ENCODE measurements at places on chromosomes 1 and 21.

DNA sequence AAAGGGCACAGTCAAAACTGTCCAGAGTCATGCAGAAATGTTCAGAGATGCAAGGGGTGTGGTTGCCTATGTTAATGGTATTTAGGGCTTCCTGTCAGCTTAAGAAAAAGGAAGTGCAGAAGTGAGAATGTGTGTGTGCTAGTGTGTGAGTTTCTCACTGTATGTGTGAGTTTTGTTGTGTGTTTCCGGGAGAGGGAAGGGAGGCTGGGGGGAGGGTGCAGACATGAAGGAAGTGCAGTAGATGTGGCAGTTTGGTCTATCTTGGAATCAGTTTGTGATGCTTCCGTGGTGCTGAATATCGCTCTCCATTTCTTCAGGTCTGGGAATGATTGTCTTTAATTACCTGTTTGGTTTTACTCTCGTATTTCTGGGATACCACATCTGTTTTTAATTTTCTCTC lies 16.5 kb upstream of the ATP6V1G3 start:
- peaks cover 33% of the 10 kb centered on the region for H3K4me1 ChIP-seq
- H3K36me3 ChIP-seq: no peaks in the 10 kb centered on the region

- peak overlapping the region; percentile 48 for H3K4me3 ChIP-seq
- no peak overlapping the region for H3K27ac ChIP-seq
- peaks cover 16% of the 10 kb centered on the region for H3K27me3 ChIP-seq
- no peaks in the 10 kb centered on the region for H3K36me3 ChIP-seq
These were observed 651 bp downstream of the ZBTB8A start for GRCh38 chr1:32539584-32540571.

DNA sequence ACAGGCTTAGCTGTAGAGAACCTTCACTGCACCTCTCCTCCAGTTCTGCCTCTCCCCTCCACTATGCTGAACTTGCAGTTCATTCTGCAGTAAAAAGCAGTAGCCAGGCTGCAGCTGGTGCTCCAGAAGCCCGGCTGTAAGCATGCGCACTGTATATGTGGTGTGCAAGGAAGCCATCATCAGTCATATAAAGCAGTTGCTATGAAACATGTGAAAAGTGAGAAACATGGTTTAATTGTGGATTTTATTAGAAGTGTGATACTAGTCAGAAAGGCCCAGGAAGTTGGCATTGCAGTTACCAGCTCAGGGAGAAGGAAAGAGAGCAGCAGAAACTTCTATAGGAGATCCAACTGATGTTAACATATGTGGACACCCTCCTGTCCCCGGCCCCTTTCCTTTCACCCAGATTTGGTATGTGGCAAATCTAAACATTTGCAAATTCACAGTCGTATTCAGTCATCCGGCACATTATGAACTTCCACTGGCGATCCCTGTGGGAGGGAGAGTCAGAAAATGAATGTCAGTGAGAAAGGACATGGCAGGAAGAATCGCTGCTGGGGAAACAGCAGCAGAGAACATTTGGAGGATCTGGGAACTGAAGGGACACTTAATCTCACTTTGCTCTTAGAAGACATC lies 32.8 kb downstream of the DPT start:
- DNase-seq: no peak
- no peak overlapping the region for H3K27ac ChIP-seq
- H3K4me1 ChIP-seq: no peaks in the 10 kb centered on the region

DNA sequence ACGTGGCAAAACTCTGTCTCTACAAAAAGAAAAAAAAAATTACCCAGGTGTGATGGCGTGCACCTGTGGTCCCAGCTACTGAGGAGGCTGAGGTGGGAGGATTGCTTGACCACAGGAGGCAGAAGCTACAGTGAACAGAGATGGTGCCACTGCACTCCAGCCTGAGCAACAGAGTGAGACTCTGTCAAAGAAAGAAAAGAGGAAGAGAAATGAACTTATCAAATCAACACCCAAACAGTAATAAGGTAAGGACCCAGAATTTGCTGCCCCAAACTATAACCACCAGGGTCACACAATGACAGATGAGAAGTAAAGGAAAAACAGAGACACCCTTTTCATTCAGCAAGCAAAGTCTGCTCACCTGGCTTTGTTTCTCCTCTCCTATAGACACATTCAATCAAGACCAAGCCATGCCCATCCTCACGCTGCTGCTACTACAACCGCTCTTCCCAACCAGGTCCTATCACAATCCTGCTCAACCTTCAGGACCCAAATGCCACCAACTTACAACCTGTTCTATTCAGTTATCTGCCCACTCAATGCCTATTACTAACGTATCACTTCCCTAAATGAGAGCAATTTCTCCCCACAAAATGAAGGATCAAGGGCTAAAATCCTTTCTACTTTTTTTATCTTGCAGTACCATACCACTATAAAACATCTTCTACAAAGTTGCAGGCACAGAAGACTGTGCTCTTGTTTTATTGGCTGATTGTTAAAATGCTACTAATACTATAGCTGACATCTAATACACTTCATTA lies 183.5 kb downstream of the RERE start:
- H3K4me3 ChIP-seq: no peak overlapping the region
- DNase-seq: no peak
- H3K27me3 ChIP-seq: no peaks in the 10 kb centered on the region
- H3K27ac ChIP-seq: no peak overlapping the region
- H3K36me3 ChIP-seq: no peaks in the 10 kb centered on the region

DNA sequence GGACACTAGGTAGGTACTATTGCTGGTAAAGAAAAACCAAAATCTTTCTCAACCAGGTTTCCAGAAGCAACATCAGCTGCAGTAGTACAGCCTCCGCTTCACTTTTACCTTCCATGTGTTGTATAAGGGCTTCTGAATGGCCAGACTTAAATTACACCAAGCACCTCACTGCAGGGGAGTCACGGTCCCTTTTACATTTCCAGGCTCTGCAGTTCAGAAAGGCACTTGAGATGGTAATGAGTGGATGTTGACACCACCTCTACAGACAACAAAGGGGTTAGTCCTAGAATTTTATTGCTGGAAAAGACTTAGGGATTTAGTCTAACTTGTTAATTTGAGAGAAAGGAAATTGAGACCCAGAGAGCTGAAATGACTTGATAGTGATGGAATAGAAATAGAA lies 12.0 kb upstream of the DUSP12 start:
- H3K36me3 ChIP-seq: no peaks in the 10 kb centered on the region

GRCh38 chr1:110165761-110166231 lies 15.5 kb downstream of the SLC6A17 start:
- H3K27me3 ChIP-seq: no peaks in the 10 kb centered on the region
- H3K27ac ChIP-seq: no peak overlapping the region
- H3K4me1 ChIP-seq: no peaks in the 10 kb centered on the region
- no peak for DNase-seq
- no peaks in the 10 kb centered on the region for H3K36me3 ChIP-seq

GRCh38 chr21:45620201-45620923 lies 23.2 kb upstream of the PCBP3 start:
- H3K27ac ChIP-seq: no peak overlapping the region
- H3K4me3 ChIP-seq: no peak overlapping the region
- H3K36me3 ChIP-seq: no peaks in the 10 kb centered on the region
- no peaks in the 10 kb centered on the region for H3K27me3 ChIP-seq
- H3K4me1 ChIP-seq: peaks cover 14% of the 10 kb centered on the region
- no peak for DNase-seq

DNA sequence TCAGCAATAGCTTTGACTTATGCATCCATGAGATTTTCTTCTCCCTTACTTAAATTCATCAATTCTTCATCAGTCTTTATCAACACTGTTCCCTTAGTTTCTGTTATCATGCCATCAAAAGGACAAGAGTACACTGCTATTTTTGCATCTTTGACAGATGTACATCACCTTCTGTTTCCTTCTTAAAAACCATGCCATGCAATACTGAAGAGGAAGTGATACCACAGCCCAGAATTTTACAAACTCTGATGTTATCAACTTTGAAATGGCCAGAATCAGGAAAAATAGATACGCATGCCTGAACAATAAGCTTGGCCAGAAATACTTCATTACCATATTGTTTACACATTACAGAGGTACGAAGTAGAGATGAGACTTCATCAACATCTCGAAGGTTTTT lies 21.1 kb downstream of the FMO5 start:
- no peak for DNase-seq
- no peaks in the 10 kb centered on the region for H3K4me1 ChIP-seq
- no peaks in the 10 kb centered on the region for H3K27me3 ChIP-seq
- no peak overlapping the region for H3K4me3 ChIP-seq

DNA sequence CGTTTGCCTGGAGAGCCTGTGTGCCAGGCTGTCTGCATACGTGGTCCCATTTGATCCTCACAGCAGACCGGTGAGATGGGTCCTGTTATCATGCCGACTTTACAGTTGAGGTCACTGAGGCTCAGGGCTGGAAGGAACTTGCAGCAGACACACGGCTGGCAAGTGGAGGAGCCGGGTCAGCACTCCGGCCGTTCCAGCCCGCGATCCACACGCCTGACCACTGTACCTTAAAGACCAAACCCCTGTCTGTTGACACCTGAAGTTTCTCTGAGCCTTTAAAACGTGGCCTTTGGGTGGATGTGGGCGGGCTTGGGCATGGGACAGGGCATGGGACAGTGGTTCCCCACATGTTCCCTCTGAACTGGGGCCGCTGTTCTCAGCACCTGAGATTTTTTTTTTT lies 171.5 kb upstream of the TMEM51 start:
- no peaks in the 10 kb centered on the region for H3K27me3 ChIP-seq
- DNase-seq: no peak
- no peak overlapping the region for H3K4me3 ChIP-seq
- H3K36me3 ChIP-seq: no peaks in the 10 kb centered on the region
- H3K4me1 ChIP-seq: peaks cover 2% of the 10 kb centered on the region

- H3K27ac ChIP-seq: no peak overlapping the region
- no peaks in the 10 kb centered on the region for H3K4me1 ChIP-seq
- no peaks in the 10 kb centered on the region for H3K27me3 ChIP-seq
These were observed 41.0 kb upstream of the DR1 start for GRCh38 chr1:93304716-93305138.

DNA sequence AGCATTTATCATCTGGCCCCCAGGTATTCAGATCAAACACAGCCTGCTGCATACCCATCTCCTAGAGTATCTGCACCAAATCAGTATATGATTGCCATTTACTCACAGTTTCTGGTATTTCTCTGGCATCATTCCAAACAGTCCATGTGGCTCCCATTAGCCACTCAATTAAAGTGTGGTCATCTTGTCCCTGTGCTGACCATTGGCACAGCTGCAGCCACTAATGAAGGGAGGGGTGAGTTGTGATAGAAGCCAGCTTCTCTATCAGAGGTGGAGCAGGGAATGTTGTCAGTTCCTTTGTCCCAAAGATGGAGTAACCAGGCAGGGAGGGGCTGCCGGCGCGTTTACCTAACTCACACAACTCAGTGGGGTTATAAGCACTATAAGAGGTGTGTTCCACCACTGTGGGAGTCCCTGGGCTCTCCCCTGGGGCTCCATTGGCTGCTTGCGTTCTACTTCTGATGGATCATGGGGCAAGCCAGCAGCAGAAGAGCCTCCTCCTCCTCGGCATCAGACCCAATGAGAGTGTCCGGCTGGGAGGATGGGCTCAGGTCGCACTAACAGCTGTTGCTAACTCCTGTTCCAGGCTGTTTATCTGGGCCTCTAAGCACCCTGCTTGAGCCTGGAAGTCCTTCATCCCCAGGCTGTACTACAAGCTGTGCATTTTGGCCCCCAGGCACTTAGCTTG lies 108.6 kb downstream of the GDAP2 start:
- no peak overlapping the region for H3K4me3 ChIP-seq
- no peaks in the 10 kb centered on the region for H3K36me3 ChIP-seq
- no peaks in the 10 kb centered on the region for H3K4me1 ChIP-seq
- no peak overlapping the region for H3K27ac ChIP-seq
- no peaks in the 10 kb centered on the region for H3K27me3 ChIP-seq
- no peak for DNase-seq

GRCh38 chr1:197174818-197175217 lies 28.3 kb upstream of the ASPM start:
- no peaks in the 10 kb centered on the region for H3K27me3 ChIP-seq
- H3K27ac ChIP-seq: no peak overlapping the region
- H3K4me3 ChIP-seq: no peak overlapping the region

DNA sequence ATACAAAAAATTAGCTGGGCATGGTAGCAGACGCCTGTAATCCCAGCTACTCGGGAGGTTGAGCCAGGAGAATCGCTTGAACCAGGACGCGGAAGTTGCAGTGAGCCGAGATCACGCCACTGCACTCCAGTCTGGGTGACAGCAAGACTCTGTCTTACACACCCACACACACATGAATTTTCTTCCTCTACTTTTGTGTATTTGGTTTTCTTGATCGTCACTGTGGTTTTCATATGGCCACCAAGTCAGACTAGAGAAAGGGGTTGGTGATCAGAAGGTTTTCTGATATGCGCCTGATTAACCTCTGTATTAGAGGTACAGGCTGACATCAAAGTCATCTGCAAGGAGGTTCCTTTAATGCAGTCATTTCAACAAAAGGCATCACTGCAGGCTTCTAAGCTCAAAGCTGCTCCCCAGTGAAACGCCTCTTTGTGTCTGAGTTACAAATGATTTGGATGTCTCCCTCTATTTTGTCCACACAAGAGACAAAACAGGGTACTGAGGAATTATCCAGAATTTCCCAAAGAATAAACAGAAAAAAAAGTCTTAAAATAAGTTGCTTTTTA lies 11.1 kb downstream of the SH2D1B start:
- H3K27me3 ChIP-seq: peaks cover 3% of the 10 kb centered on the region
- H3K27ac ChIP-seq: no peak overlapping the region
- H3K4me1 ChIP-seq: no peaks in the 10 kb centered on the region
- no peaks in the 10 kb centered on the region for H3K36me3 ChIP-seq

- no peaks in the 10 kb centered on the region for H3K27me3 ChIP-seq
- no peak overlapping the region for H3K4me3 ChIP-seq
- DNase-seq: no peak
- no peak overlapping the region for H3K27ac ChIP-seq
- no peaks in the 10 kb centered on the region for H3K36me3 ChIP-seq
These were observed 233.0 kb upstream of the CACYBP start for GRCh38 chr1:174766727-174767126.

DNA sequence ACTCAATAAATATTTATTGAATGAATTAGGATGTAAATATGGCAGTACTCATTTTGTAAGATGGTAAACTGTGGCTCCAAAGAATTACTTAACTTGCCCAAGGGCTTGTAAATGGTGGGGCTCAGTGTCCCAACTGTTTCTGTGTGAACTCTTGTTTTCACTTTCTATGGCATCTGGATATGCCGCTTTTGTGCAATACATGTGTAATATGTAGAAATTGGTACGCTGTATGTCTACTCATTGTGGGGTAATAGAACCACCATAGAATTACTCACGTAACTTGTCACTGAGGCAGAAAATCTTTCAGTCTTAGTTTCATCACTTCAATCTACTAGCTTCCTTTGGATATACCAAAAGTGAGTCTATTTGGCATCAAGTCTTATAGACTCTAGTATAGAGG lies 977 bp downstream of the PRPF3 start:
- H3K27me3 ChIP-seq: no peaks in the 10 kb centered on the region
- peak overlapping the region; percentile 87 for H3K27ac ChIP-seq
- DNase-seq: no peak
- peaks cover 23% of the 10 kb centered on the region for H3K36me3 ChIP-seq

DNA sequence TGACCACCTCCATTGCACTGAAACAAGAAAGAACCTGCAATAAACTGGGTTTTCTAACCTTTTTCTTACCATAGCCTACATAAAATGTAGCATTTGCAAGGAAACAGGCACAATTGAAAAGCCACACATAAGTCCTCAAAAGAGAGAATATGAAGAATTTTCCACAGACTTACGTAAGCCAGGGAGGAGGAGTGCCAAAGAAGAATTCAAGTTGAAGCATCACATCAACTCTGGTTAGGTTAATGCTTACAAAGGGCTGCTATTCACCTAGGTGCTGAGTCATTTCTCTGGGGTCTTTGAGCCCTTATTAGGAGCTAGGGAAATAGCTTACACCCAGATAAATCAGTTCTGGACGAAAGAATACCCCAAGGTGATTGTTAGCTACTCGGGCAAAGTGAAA lies 9.6 kb downstream of the OSCP1 start:
- no peaks in the 10 kb centered on the region for H3K4me1 ChIP-seq
- H3K36me3 ChIP-seq: no peaks in the 10 kb centered on the region
- H3K27me3 ChIP-seq: no peaks in the 10 kb centered on the region
- H3K27ac ChIP-seq: no peak overlapping the region
- no peak overlapping the region for H3K4me3 ChIP-seq

Measured in effector memory CD4-positive, alpha-beta T cell (primary cell).